ENCODE measurements at places on chromosomes 5 and 9. TPM values are rescaled to one million over a fixed set of nuclear protein-coding genes. Genes with fewer than 3 reads are reported as not detected.

DNA sequence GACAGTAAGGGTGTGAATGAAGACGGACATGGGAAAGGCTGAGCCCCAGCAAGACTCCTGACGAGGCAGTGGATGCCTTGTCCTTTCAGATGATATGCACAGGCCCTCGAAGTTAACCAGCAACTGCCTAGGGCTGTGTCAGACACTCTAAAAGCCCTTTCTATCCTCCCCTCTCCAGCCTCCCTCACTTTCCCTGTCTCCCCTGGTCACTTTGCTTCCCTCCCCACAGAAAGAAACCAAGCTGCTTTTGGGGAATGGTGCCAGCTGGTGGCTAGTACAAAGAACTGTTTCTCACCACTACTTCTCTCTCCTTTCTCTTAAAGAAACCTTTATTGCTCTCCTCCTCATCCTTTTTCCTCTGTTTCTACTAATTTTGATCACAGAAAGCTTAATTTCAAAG is 21.4 kb downstream of the LHFPL2 start:
- no peak for DNase-seq

SLC34A3 gene
- total RNA-seq: not detected

NRARP gene
- 9.4 TPM for total RNA-seq

PCDHA2 gene
- total RNA-seq: not detected

DNA sequence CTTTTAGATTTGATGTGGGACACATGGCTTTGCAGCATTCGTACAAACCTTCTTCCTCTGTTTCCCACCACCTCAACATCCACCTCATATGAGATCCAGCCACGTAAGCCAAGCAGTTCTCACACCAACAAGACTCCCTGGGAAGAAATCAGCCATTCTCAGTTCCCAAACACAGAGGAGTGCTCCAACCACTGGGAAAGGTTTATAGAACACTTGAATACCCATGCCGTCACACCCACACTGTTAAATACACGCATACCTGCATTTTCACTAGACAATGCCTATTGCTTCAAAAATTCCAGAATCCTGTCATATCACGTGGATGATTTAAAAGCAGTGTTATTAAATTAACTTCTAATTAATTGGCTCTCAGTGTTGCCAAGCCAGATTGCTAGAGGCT is 347.3 kb downstream of the ENC1 start:
- DNase-seq: no peak

C5orf22 gene
- total RNA-seq: 18.6 TPM

PCDH1 gene
- 5.2 TPM for total RNA-seq

ZNG1A gene
- 33.8 TPM for total RNA-seq
